ENCODE measurements at places on chromosomes 2 and 18. TPM values are rescaled to one million over a fixed set of nuclear protein-coding genes. Genes with fewer than 3 reads are reported as not detected.

MC4R gene
- not detected for total RNA-seq

AGXT gene
- not detected for total RNA-seq

FTCDNL1 gene
- total RNA-seq: 2.3 TPM

DIS3L2 gene
- 43.4 TPM for total RNA-seq

REG1B gene
- not detected for total RNA-seq
